ENCODE measurements at places on chromosomes 2 and 18.

DNA sequence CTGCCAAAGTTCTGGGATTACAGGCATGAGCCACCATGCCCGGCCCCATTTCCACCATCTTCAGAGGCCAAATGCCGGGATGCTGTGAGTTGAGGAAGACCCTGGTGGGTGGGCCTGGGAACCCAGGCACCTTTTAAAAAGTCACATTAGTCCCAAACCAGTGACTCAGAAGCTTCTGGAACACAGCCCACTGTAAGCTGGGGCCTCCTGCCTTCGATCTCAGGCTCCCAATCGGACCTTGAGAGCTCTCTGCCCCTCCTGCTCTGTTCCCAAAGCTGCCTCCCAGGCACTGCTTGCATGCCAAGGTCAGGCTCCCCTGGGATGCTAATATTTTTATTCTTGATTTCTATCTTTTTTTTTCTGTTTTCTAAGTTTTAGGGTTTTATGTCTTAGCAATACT is 4.2 kb downstream of the ADCY3 start:
- no peak overlapping the region for H3K27ac ChIP-seq
- H3K4me1 ChIP-seq: peaks cover 13% of the 10 kb centered on the region
- no peak overlapping the region for H3K4me3 ChIP-seq
- H3K27me3 ChIP-seq: no peaks in the 10 kb centered on the region
- H3K36me3 ChIP-seq: no peaks in the 10 kb centered on the region

GRCh38 chr2:132923787-132924186 is 253.8 kb upstream of the LYPD1 start:
- H3K4me1 ChIP-seq: no peaks in the 10 kb centered on the region
- H3K36me3 ChIP-seq: no peaks in the 10 kb centered on the region
- no peaks in the 10 kb centered on the region for H3K27me3 ChIP-seq

GRCh38 chr18:47893047-47893446 is 37.4 kb downstream of the SMAD2 start:
- no peak overlapping the region for H3K27ac ChIP-seq
- H3K4me1 ChIP-seq: no peaks in the 10 kb centered on the region
- DNase-seq: no peak
- no peaks in the 10 kb centered on the region for H3K27me3 ChIP-seq
- H3K4me3 ChIP-seq: no peak overlapping the region

DNA sequence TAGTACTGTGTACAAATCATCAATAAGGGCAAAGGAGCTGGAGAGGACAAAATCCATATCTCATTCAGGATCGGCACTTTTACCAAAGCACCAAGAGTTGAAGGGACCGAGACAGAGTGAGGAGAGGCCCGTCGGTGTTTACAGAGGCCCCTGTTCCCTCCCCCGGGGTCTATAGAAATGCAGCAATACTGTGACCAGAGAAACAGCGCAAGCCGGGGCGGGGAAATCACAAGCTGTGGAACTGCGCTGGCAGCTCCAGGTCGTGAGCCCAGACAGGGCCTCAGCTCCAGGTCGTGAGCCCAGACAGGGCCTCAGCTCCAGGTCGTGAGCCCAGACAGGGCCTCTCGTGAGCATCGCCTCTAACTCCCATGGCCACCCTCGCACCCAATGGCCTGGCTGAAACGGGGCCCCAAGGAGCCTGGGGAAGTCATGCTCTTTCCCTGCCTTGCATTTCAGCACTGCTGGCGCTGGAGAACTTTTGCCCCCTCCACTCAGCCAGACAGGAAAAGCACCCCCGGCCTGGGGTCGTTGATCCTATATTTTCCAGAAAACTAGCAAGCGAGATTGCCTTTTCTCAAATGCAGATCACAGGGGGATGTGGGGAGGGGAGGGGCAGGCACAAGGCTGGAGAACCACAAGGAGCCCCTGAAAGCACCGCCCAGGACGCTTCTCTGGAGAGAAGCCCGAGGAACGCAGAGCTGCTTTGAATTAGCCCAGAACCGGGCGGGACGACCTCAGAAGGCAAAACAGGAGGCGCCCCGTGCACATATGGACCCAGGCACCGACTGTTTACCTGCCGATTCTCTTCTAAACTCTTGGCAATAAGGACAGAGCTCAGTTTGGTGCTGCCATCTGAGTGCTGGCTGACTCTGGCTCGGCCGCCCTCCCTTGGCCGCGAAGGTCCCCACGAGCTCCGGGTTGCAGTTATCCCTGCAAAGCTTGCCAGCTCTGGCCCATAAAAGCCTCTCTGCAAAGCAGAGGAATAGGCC is 223.7 kb downstream of the ACKR3 start:
- DNase-seq: no peak
- H3K27ac ChIP-seq: no peak overlapping the region
- H3K4me1 ChIP-seq: no peaks in the 10 kb centered on the region
- H3K27me3 ChIP-seq: no peaks in the 10 kb centered on the region
- no peak overlapping the region for H3K4me3 ChIP-seq

- DNase-seq: no peak
- H3K36me3 ChIP-seq: no peaks in the 10 kb centered on the region
- H3K4me3 ChIP-seq: no peak overlapping the region
Measured at GRCh38 chr2:239249048-239249447, 151.8 kb downstream of the HDAC4 start.

GRCh38 chr2:168726375-168726774 is 76.1 kb upstream of the NOSTRIN start:
- H3K27ac ChIP-seq: no peak overlapping the region
- DNase-seq: no peak
- no peaks in the 10 kb centered on the region for H3K36me3 ChIP-seq
- H3K4me1 ChIP-seq: peaks cover 6% of the 10 kb centered on the region
- H3K4me3 ChIP-seq: no peak overlapping the region
- H3K27me3 ChIP-seq: no peaks in the 10 kb centered on the region

DNA sequence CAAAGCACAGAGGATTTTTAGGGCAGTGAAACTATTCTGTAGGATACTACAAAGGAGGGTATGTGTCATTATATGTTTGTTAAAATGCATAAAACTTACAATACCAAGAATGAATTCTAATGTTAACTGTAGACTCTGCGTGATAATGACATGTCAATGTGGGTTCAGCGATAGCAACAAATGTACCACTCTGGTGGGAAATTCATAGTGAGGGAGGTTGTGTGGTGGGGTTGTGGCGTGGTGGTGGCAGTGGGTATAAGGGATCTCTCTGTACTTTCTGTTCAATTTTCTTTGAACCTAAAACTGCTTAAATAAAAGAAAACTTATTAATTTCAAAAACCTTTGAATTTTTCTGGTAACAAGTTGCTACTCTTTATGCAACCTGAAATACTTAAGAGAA is 99.3 kb upstream of the SLC38A11 start:
- no peak overlapping the region for H3K4me3 ChIP-seq
- H3K4me1 ChIP-seq: no peaks in the 10 kb centered on the region
- no peak overlapping the region for H3K27ac ChIP-seq
- no peak for DNase-seq
- H3K27me3 ChIP-seq: no peaks in the 10 kb centered on the region

DNA sequence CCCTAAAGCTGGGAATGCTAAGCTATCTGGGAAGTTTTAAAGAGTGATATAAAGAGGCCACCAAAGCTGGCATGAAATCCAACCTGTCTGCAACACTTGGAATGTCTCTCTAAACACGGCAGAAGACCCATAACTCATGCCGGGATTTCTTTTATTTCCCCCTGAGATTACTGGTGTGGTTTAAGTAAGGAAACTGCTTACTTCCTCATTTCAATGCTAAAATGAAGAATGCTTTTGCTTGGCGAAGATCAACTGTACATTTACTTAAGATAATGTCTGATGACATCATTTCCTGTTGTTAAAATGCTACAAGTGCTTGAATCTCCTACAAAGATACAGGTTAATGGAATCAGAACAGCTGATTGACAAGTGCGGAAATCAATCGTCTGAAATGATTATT is 353.8 kb upstream of the SALL3 start:
- H3K27ac ChIP-seq: no peak overlapping the region
- no peaks in the 10 kb centered on the region for H3K27me3 ChIP-seq
- H3K4me3 ChIP-seq: no peak overlapping the region
- no peak for DNase-seq
- no peaks in the 10 kb centered on the region for H3K4me1 ChIP-seq

- H3K36me3 ChIP-seq: peaks cover 15% of the 10 kb centered on the region
- H3K27me3 ChIP-seq: no peaks in the 10 kb centered on the region
- no peak overlapping the region for H3K27ac ChIP-seq
- DNase-seq: no peak
Measured at GRCh38 chr2:25757906-25758305, 84.5 kb upstream of the DTNB start.

DNA sequence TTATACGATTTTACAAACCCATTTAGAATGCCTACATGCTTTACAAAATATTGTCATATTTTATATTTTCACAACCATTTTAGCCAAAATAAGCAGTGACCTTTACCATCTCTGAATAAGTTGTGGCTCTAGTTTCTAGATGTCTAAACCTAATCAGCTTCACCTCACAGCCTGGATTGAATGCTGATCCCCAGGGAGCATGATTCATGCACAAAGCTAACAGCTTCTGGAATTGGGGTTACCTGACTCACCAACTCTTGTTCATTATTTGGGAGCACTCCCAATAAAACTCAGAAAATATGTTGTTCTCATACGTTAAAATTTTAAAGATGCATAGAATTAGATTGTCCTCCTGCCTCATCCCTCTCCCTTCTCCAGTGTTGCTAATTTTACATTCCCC is 611.7 kb upstream of the NETO1 start:
- H3K4me3 ChIP-seq: no peak overlapping the region
- H3K27me3 ChIP-seq: no peaks in the 10 kb centered on the region
- H3K4me1 ChIP-seq: no peaks in the 10 kb centered on the region
- DNase-seq: no peak
- H3K27ac ChIP-seq: no peak overlapping the region
- no peaks in the 10 kb centered on the region for H3K36me3 ChIP-seq

GRCh38 chr2:157692768-157693167 is 64.1 kb upstream of the ACVR1C start:
- H3K4me1 ChIP-seq: no peaks in the 10 kb centered on the region
- no peak for DNase-seq
- H3K27ac ChIP-seq: no peak overlapping the region
- peaks cover 20% of the 10 kb centered on the region for H3K27me3 ChIP-seq

DNA sequence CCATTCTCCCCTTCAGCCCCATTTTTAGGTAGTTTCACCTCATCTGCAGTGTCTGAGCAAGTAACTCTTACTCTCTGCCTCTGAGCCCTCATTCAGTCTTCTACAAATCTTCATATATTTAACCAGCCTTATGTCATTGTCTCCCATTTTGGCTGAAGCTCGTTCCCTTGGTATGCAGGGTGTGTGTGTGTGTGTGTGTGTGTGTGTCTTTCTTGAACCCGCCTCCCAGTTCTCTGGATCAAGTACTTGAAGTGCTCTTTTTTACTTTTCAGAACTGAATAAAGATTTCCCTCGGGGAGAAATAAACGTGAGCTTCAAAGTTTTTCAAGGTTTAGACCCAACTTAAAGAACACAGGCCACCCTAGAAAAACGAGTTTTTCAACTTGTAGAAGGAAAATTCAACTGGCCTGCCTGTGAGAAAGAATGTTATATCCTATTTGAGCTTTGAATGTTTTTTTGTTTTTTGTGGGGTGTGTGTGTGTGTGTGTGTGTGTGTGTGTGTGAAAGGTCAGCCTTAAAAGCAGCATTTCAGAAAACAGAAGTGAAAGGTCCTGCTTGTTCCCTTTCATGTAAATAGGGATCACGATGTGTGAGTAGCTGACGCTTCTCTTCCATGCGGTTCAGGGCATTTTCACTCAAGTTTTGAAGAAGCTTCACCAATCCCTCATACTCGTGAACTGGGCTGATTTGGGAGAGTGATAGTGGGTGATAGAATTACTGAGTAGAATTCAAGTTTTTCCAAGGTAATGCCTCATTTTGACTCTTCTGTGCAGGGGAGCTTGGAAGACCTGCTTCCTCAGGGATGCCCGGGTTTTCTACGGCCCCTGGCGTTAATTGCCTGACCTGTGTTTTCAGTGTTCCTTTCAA is 50.6 kb upstream of the EML6 start:
- no peak overlapping the region for H3K27ac ChIP-seq
- H3K27me3 ChIP-seq: no peaks in the 10 kb centered on the region
- peaks cover 22% of the 10 kb centered on the region for H3K36me3 ChIP-seq
- no peaks in the 10 kb centered on the region for H3K4me1 ChIP-seq

DNA sequence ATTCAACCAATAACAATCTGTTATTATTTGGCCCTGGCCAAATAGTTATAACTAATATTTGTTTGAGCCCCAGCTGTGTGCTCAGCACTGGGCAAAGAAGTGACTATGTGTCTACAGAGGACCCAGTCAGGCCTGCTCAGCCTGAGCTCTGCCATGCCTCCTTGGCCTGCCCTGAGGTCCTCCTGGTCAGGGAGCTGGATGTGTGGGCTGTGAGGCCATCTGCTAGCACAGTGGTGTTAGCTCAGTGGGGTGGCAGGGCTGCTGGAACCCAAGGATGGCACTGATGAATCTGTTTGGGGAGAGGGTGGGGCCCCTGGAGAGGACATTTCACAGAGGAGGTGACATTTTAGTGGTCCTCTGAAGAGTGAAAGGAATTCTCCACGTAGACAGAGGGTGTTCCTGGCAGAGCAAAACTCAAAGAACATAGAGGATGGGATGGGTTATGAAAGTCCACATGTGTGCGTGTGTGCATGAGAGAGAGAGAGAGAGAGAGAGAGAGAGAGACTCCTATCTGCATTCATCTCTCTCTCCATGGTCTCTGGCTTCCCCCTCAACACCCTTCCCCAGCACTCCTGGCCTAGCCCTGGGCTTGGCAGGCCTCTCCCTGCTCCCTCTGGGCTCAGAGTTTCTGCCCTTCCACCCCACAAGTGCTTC is 21.2 kb upstream of the ATOH8 start:
- H3K4me1 ChIP-seq: no peaks in the 10 kb centered on the region
- no peak overlapping the region for H3K4me3 ChIP-seq
- DNase-seq: no peak
- H3K27me3 ChIP-seq: no peaks in the 10 kb centered on the region
- H3K36me3 ChIP-seq: no peaks in the 10 kb centered on the region

- no peaks in the 10 kb centered on the region for H3K36me3 ChIP-seq
- H3K27me3 ChIP-seq: no peaks in the 10 kb centered on the region
- peaks cover 4% of the 10 kb centered on the region for H3K4me1 ChIP-seq
- no peak overlapping the region for H3K4me3 ChIP-seq
- no peak for DNase-seq
Measured at GRCh38 chr2:7057865-7058400, 140.7 kb downstream of the RNF144A start.

DNA sequence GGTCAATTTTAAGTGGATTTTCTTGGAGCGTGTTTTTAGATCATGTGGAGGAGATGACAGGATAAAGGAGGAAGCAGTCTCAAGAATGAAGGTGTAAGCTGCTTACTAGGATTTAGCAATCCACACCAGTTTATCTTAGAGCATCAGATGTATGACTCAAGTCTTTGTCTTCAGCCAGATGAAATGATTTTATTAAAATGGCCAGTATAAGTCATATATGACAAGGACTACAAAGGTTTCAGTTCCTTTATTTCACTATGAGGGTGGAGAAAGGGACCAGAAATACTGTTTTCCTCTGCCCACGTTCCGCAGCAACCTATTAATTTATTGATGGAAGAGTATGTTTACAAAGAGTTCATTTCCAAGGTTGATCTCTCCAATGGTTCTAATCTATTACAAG is 970.5 kb upstream of the SLC39A10 start:
- no peaks in the 10 kb centered on the region for H3K36me3 ChIP-seq
- H3K27me3 ChIP-seq: no peaks in the 10 kb centered on the region
- no peak overlapping the region for H3K4me3 ChIP-seq
- no peaks in the 10 kb centered on the region for H3K4me1 ChIP-seq

GRCh38 chr2:78147466-78147865 is 625.3 kb upstream of the LRRTM4 start:
- H3K36me3 ChIP-seq: no peaks in the 10 kb centered on the region
- H3K4me1 ChIP-seq: no peaks in the 10 kb centered on the region
- no peak overlapping the region for H3K27ac ChIP-seq
- no peak for DNase-seq
- no peaks in the 10 kb centered on the region for H3K27me3 ChIP-seq
- no peak overlapping the region for H3K4me3 ChIP-seq

- peak overlapping the region; percentile 6 for H3K27ac ChIP-seq
- no peak overlapping the region for H3K4me3 ChIP-seq
- no peaks in the 10 kb centered on the region for H3K4me1 ChIP-seq
- no peaks in the 10 kb centered on the region for H3K36me3 ChIP-seq
- no peaks in the 10 kb centered on the region for H3K27me3 ChIP-seq
Measured at GRCh38 chr18:39591649-39592048, 2026.1 kb upstream of the CELF4 start.

All from H1 (cell line).